ENCODE measurements at places on chromosomes 11 and 22.

DNA sequence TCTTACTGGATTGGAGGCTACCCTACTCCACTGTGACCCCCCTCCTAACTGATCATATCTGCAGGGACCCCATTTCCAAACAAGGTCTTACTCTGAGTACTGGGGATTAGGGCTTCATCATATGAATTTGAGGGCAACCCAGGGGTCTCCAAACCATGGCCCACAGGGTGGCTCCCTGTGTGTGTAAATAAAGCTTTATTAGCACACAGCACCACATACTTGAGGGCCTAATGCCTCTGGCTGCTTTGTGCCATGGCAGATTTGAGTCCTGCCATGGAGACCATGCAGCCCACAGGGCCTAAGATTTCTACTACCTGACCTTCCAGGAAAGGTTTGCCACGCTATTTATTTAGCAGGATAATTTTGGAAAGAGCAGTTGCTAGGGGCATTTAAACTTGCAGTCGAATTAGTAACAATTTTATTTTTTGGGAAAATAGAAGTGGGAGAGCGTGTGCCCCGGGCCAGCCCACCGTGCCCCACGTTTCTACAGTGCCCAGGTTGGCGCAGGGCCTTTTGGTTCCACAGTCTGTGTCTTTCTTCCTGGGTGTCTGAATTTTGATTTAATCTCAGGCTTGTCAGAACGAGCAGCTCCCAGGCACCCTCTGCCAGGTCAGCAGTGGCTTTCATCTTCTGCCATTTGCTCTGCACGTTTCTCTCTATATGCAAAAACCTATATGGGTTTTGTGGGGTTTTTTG is 92.3 kb downstream of the KCNQ1 start:
- DNase-seq = no peak

GRCh38 chr11:111819829-111820237 is 51.5 kb downstream of the ALG9 start:
- DNase-seq = no peak

DNA sequence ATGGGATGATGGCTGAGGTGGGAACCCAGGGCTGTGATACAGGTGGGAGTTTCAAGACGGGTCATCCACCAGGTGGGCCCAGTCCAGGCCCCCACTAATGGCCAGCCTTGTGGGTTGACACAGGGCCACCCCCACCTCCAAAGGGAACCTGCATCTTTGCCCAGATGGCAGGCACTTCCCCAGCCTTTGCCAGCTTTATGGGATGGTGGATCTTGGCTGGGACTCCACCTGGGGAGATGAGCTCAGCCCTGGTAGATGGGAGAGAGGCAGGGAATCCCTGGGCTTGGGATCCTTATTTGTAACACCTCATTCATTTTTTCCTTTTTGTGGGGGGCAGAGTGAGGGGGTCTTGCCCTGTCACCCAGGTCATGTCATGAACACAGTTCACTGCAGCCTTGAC is 33.4 kb downstream of the CD82 start:
- DNase-seq = no peak

DNA sequence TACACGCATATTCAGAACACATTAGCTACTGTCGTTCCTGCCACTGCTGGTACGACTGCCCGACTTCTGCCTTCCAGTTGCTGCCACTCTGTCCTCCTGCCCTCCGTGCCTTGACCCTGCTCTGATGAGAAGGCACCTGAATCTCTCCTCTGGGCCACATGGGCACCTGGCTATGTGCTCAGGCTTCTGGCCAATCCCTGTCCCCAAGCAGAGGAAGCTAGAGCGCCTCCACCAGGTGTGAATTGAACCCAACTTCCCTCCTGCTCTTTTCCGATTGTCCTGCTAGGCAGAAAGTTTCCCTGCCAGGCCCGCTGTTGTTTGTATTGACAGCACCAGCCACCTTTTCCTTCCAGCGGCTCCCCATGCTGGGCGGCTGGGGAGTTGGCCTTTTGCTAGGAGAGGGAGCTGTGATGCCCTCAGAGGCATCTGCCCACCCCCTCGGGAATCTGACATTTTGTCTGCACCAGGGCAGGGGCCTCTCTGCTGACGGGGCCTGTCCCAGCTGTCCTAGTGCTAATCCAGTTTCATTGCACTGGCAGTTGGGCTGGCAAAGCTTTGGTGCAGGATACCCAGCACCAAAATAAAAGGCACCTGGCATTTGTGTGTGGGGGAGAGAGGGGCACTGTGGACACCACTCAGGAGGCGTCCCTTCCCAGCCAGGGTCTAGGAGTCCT is 118.0 kb downstream of the GRIK4 start:
- DNase-seq = no peak

GRCh38 chr11:119450590-119451326 is 27.8 kb upstream of the THY1 start:
- no peak for DNase-seq

DNA sequence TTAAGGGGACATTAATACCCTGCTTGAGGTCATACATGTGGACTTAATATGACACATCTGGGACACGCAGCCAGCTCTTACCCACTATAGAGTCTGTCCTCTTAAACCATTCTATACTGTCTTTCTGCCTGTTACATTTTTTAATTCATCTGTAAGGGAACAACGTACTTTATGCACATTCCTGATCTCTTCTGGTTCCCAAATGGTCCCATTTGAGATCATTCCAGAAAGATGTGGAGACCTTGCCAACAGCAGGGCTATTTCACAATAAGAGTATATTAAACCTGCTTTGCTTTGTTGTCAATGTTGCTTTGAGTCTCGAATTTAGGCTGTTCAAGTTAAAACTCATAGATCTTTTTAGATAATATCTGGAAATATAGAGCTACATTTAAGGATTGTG is 332.2 kb upstream of the RAG2 start:
- DNase-seq = no peak

GRCh38 chr22:40877488-40877887 is 15.6 kb upstream of the DNAJB7 start:
- no peak for DNase-seq
